ENCODE measurements at places on chromosomes 2 and 18. TPM values are rescaled to one million over a fixed set of nuclear protein-coding genes. Genes with fewer than 3 reads are reported as not detected.

- DNase-seq = no peak
These were observed 273.6 kb downstream of the CCDC74A start for GRCh38 chr2:131801210-131801744.

AFTPH gene
- 22.2 TPM for total RNA-seq

TNFRSF11A gene
- total RNA-seq = 17.1 TPM

IL18RAP gene
- 13.8 TPM for total RNA-seq

GRCh38 chr2:168524005-168524404 lies 67.9 kb downstream of the CERS6 start:
- no peak for DNase-seq

GRCh38 chr2:158184556-158185343 lies 83.1 kb downstream of the UPP2 start:
- DNase-seq = no peak

All from mesenteric fat pad (tissue), 1 donor.